ENCODE measurements at places on chromosomes 5 and 9. TPM values are rescaled to one million over a fixed set of nuclear protein-coding genes. Genes with fewer than 3 reads are reported as not detected.

ECM2 gene
- total RNA-seq, result 0.65 TPM

ZNF618 gene
- total RNA-seq, result 13.5 TPM

PPIC gene
- 70.4 TPM for total RNA-seq

FOXD4L4 gene
- 0.18 TPM for total RNA-seq

RNF208 gene
- 0.30 TPM for total RNA-seq

JADE2 gene
- 14.3 TPM for total RNA-seq
